Nasal cavity respiratory epithelium epithelial cell of viscerocranial mucosa (primary cell): ENCODE measurements at places on chromosomes 6 and 20. TPM values are rescaled to one million over a fixed set of nuclear protein-coding genes. Genes with fewer than 3 reads are reported as not detected.

BLOC1S5 gene
- 13.8 and 14.0 TPM in 2 replicates for total RNA-seq

TREML4 gene
- total RNA-seq = not detected in 2 replicates

SLC17A1 gene
- total RNA-seq = not detected in 2 replicates

RAET1G gene
- 23.8 and 65.6 TPM in 2 replicates for total RNA-seq

COL11A2 gene
- under 0.01 and 0.36 TPM in 2 replicates for total RNA-seq
